Pancreas (tissue), 10 donors: ENCODE measurements at places on chromosomes 12 and 14.
A peak's percentile ranks its signal among the peaks of the same experiment; 100 is the strongest.

GRCh38 chr14:103501921-103502669, 20.5 kb downstream of the CKB start:
- DNase-seq, result no peak

DNA sequence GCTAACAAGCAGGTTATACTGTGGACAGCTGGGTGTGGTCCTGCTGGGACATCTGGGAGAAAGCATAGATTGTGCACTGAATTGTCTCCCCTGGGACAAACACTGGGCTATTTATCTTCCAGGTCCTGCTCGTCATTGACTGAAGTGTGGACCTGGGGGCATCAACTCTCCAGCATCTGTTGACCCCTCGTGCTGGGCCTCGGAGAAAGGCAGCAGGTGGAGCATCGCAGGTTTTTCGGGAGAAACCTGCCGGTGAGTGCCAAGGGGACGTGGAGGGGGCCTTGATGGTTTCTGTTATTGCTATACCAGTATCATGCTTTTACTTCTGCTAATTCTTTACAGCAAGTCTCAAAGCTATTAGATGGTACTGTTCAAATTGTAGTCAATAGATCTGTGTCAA, 81.3 kb downstream of the CPSF2 start:
- DNase-seq, result no peak

DNA sequence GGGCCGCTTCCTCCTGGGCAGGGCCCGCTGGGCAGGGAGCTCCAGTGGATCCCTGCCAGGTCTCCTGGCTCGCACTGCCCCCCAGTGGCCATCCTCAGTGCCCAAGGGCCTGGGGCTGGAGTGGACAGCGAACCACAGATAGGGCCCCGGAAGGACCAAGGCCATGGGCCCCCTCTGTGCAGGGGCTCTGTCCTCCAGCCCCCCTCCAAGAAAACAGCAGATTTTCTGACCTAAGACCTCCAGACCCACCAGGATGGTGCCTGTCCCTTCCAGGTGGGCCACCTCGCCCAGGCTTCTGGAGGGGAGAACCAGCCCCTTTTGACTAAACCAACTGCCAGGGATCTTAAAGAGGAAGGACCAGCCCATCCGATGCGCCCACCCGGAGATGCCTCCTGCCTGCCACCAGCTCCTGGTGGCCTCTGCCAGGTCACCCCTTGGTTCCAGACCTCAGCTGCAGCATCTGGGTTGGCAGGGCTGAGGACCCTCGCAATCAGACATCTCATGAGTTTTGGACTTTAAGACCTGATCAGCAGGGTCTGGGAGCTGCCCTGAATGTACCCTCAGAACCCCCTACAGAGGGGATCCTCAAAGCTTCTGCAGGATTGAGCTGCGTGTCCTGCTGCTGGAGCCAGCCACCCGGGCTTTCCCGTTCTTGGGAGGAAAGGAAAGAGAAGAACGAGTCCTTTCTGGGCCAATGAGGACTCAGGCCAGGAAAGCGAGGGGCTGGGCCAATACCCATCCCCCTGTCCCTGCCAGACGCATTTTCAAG, 325.8 kb upstream of the DIO3 start:
- DNase-seq, result peak; percentile 75

- DNase-seq, result no peak
Measured at GRCh38 chr12:32868885-32869284, 27.7 kb downstream of the PKP2 start.

- no peak for DNase-seq
Measured at GRCh38 chr12:68435816-68436215, 103.7 kb upstream of the MDM1 start.

- no peak for DNase-seq
Measured at GRCh38 chr14:23114120-23114458, 5.0 kb downstream of the CEBPE start.

DNA sequence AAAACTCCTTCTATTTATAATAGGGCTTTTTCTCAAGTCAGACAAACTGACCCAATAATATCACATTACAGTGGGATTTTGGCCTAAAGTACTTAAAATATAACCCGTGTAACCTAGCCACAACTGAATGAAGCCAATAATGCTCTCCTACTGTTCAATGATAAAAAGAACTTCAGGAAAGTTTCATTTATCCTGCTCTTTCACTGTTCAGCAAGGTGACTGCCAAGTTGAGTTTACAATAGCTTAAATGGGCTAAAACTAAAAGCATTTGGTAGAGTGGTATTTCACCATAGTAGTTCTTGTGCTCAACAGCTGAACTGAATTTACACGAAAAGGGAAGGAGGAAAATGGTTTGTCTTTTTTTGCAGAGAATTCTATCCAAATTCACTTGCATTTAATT, 49.8 kb downstream of the CNTN1 start:
- DNase-seq, result no peak

DNA sequence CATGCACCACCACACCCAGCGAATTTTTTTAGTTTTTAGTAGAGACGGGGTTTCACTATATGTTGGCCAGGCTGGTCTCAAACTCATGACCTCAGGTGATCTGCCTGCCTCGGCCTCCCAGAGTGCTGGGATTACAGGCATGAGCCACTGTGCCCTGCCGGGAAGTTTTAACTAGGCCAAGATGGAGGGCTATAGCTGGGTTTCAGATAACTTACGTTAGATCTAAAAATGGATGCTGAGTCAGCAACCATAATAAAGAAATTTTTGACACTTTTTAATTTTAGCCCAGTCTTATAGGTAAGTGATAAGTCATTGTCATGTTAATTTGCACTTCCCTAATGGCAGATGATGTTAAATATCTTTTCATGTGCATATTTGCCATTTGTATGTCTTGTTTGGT, 14.4 kb downstream of the ZDHHC17 start:
- DNase-seq, result no peak

DNA sequence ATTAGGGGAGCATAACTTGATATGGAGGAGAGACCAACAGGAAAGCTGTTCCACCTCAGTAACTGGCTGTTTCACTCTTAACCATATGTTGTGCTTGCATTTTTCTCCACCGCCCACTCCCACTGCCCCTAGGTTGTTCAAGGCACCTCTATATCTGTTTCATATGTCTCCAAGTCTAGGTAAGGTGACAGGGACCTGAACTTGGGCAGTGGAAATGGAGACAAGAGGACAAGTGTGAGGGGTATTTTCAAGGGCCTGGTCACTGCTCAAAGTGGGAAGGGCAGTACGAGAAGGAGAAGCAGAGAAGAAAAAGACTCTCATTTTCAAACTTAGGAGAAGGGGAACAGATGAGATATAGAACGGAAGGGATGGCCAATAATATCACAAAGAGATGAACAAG, 3.1 kb downstream of the SLC38A1 start:
- DNase-seq, result no peak

DNA sequence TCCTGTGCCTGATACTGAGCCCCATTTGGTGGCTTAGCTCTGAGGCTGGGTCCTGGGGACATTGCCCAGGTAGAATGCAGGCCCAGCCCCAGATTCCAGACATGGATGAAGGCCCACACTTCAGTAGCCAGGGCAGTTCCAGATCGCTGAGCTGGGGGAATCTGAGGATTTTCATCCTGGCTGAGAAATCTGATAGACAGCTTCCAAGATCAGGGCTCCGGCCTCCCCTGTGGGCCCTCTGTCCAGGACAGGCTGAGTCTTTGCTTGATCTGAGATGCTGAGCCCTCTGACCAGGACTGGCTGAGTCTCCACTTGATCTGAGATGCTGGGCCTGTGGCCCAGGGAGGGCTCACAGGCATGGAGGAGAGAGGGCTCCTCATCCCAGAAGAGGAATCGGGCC, 3.3 kb upstream of the RASAL1 start:
- no peak for DNase-seq

DNA sequence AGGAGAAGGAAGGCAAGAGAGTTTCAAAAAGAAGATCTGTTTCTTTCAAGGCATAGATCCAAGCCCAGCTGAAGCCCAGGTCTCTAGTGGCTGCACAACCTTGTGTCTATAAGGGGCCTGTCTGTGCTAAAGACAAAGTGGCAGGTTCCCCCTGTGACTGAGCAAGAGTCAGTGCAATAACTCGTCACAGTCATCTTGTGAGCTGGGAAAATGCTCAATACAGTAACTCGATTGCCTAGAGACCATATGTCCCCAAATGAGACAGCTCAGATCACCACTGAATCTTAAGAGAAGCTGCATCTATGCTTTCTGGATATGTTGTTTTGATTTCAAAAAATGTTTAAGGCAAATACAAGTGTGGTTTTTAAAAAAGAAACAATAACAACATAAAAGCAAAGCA, 24.2 kb downstream of the ST8SIA1 start:
- no peak for DNase-seq

DNA sequence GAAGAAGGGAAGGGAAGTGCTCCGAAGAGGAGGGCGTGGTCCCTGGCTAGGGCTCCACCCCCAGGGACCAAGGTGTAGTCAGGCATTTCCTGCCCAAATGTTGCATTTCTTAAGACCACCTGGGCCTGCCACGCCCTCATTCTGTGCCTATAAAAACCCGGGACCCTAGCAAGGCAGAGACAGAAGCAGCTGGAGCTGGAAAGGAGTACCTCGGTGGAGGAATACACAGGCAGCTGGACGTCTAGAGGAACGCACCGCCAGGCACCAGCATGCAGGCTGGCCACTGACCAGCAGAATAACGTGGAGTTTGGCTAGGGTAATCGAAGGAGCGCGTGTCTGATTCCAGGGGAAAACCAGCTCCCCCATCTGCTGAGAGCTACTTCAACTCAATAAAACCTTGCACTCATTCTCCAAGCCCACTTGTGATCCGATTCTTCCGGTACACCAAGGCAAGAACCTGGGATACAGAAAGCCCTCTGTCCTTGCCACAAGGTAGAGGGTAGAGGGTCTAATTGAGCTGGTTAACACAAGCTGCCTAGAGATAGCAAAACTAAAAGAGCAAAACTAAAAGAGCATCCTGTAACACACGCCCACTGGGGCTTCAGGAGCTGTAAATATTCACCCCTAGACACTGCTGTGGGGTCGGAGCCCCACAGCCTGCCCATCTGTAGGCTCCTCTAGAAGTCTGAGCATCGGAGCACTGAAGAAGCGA, 21.0 kb downstream of the CFL2 start:
- DNase-seq, result peak; percentile 65

GRCh38 chr12:31568498-31568897, 22.4 kb downstream of the DENND5B start:
- DNase-seq, result no peak
